CD4-positive, alpha-beta T cell treated with Interleukin-17A for 4 hours (primary cell): ENCODE measurements at places on chromosomes 12 and 14.
A peak's percentile ranks its signal among the peaks of the same experiment; 100 is the strongest.

DNA sequence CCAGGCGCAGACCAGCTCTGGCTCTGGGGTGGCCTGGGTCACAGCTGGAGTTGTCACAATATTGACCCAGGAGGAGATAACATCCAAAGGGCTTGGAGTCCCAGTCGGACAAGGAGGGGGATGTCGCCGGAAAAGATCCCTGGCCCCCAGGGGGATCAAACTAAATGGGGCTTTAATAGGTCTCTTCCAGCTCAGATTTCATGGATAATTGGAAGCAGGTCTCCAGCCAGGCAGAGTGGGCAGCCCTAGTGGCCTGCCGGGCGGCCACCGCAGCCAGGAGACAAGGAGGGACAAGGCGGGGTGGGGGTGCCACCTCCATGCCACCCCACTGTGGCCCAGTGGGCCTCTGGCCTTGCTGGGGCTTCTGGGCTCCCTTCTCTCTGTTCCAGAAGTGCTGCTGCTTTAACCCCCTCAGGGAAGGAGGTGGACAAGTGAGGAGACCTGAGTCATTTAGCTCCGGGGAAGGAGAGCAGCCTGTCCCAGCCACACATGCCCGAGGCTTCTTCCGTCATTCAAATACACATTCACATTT is 23.1 kb upstream of the PGF start:
- DNase-seq: no peak

- DNase-seq: peak; percentile 17
Observed at GRCh38 chr12:123936956-123937706, 35.5 kb downstream of the CCDC92 start.

DNA sequence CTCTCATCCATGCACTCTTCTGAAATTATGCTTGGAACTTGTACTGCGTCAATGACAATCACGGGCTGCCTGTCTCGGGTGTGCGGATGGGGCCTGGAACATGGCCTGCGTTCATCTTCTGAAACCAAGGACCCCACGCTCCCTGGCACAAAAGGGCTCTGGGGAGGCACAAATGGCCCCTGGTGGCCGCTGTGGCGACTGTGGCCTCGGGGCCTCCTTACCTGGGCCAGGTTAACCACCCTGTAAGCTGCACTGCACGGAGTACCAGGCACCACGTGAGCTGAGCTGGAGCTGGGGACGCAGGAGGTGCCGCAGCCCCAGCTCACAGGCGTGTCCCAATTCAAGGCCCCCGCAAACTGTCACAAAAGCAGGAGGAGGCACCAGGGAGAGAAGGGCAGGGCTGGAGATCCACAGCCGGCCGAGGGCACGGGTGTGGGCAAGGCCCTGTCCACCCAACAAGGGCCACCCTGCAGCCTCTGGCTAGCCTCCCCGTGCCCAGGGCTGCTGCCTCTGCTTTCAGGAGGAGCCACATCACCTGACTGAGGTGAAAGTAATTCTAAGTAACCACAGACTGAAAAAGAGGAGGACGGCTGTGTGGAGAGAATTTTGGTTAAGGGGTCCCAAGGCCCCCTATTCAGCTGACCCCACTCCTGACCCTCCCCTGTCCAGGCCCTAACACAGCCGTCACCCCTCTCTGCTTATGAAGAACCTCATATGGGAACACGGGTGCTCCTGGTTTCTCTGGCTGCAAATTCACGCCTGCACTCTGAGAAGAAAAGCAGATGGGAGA is 61.1 kb upstream of the GALNT9 start:
- DNase-seq: no peak

- DNase-seq: no peak
Observed at GRCh38 chr12:19922717-19923116, 445.6 kb upstream of the PDE3A start.

- DNase-seq: no peak
Observed at GRCh38 chr12:62714774-62715721, 219.9 kb downstream of the PPM1H start.

- DNase-seq: peak; percentile 65
Observed at GRCh38 chr14:21087294-21088091, 11.0 kb downstream of the ZNF219 start.

- DNase-seq: no peak
Observed at GRCh38 chr12:67595365-67595764, 53.2 kb upstream of the DYRK2 start.

- no peak for DNase-seq
Observed at GRCh38 chr14:76329951-76330350, 46.0 kb upstream of the ESRRB start.

- no peak for DNase-seq
Observed at GRCh38 chr12:3646561-3647241, 106.2 kb downstream of the CRACR2A start.

- no peak for DNase-seq
Observed at GRCh38 chr12:14367040-14367661, 1.7 kb downstream of the ATF7IP start.

DNA sequence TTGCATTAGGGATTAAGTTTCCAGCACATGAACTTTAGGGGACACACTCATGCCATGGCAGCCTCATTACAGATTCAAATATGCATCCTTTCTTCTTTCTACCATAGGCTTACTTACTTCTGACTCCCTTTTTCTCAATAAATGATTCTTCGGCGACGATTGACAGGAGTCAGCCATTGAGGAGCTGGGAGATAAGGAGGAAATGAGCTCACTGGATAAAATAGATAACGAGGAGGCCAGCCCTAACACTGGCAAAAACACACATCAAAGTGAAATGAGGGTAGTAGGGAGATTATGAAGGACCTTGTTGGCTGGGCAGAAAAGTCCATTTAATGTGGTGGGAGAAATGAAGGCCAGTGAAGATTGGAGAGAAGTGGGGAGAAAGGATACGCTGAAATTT is 172.2 kb downstream of the SLC41A2 start:
- no peak for DNase-seq

- no peak for DNase-seq
Observed at GRCh38 chr12:128802756-128803155, 21.0 kb downstream of the SLC15A4 start.

GRCh38 chr12:106282457-106283097 is 20.0 kb upstream of the TCP11L2 start:
- peak; percentile 69 for DNase-seq

DNA sequence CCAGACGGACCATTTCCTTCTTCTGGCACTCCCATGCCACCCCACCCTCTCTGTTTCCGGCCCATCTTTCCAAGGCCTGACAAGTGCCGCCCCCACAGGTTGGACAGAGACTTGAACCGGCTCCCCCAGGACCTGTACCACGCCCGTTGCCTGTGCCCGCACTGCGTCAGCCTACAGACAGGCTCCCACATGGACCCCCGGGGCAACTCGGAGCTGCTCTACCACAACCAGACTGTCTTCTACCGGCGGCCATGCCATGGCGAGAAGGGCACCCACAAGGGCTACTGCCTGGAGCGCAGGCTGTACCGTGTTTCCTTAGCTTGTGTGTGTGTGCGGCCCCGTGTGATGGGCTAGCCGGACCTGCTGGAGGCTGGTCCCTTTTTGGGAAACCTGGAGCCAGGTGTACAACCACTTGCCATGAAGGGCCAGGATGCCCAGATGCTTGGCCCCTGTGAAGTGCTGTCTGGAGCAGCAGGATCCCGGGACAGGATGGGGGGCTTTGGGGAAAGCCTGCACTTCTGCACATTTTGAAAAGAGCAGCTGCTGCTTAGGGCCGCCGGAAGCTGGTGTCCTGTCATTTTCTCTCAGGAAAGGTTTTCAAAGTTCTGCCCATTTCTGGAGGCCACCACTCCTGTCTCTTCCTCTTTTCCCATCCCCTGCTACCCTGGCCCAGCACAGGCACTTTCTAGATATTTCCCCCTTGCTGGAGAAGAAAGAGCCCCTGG is 1.2 kb upstream of the CMTM5 start:
- DNase-seq: no peak

- no peak for DNase-seq
Observed at GRCh38 chr14:99467336-99468078, 13.2 kb downstream of the SETD3 start.

DNA sequence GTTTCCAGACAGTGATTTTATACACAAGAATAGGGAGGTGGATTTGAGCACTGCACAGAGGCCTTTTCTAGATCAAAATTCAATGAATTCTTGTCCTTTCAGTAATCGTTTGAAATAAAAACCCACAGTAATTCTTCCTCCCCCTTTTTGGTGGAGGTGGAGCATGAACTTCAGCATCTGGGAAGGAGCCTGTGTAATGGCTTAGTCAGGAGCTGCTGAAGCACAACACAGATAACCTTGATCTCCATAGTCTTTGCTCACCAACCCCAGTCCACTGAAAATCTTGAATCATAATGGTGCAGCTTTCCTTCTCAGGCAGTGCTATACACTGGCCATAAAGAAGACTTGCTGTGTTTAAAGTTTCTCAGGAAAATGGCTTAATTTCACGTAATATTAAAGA is 6.4 kb upstream of the TBPL2 start:
- DNase-seq: no peak

DNA sequence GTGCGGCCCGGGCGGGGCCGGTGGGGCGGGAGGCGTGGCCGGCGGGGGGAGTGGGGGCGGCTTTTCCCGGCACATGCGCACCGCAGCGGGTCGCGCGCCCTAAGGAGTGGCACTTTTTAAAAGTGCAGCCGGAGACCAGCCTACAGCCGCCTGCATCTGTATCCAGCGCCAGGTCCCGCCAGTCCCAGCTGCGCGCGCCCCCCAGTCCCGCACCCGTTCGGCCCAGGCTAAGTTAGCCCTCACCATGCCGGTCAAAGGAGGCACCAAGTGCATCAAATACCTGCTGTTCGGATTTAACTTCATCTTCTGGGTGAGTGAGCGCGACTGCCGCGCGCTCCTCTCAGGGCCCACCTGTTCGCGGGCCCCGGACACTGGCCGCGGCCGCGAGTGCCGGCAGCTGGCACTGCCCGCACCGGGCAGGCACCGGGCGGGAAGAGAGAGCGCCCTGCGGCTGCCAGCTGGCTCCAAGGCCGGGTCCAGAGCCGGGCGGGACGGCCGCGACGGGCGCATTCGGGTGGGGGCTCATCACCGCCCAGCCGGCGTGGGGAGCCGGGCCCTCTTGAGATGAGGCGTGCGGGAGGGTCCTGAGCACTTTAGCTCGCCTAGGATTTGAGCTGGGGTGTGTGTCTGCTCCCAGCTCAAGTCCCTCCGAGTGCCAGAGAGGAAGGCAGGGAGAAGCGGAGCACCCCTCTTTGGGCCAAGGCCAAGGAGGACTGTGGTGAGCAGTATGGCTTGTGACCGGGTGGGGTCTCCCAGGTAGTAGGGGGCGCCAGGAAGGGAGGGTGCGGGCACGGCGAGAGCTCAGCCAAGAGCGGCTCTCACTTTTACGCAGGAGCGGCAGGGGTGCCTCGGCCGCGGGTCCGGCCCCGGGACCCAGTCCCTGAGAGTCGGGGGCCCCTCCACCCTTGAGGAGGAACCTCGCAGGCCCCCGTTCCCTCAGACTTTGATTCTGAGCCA is at the start of gene CD9:
CD9 (plus strand) TSS at position 145 of the 957 bp plus-strand sequence; CDS start at position 245, 100 bp downstream.
- DNase-seq: peak; percentile 52

- DNase-seq: no peak
Observed at GRCh38 chr14:104792101-104792884, 3.3 kb downstream of the AKT1 start.

- DNase-seq: no peak
Observed at GRCh38 chr12:101920906-101921305, 43.5 kb downstream of the DRAM1 start.

DNA sequence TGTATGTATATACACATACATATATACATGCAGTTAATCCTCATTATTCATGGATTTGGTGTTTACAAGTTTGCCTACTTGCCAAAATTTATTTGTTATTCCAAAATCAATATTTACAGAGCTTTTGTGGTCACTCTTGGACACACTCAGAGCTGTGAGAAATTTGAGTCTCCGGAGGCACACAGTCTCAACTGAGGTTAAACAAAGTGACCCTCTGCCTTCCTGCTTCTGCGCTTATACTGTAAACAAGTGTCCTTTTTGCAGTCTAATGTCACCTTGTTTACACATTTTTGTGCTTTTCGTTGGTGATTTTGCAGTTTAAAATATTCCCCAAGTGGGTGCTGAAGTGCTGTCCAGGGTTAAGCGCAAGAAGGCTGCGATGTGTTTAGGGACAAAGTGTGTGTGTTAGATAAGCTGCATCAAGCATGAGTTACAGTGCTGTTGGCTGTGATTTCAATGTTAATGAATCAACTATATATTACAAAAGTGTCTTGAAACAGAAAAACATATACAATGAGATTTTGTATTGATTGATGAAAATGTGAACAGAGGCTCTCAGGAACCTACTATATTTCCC is 13.1 kb upstream of the LTA4H start:
- DNase-seq: no peak

- DNase-seq: no peak
Observed at GRCh38 chr12:16719713-16720416, 113.9 kb upstream of the LMO3 start.

DNA sequence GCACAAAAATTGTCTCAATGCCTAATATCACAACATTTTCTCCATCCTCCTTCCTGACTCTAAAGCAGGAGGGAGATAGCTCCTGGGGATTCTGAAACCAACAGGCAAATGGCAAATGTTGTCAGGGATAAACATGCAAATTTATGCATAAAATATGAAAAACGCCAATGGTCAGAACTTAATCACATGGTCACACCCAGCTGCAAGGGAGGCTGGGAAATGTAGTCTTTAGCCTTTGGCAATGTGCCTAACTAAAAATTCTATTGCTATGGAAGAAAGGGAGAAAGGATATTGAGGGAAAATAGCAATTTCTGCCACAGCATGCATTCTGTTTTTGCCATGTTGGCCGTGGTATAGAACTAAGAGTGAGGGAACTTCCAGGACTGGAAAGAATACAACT is 11.7 kb upstream of the OASL start:
- no peak for DNase-seq

- DNase-seq: no peak
Observed at GRCh38 chr12:107449891-107450290, 235.7 kb upstream of the PWP1 start.

- no peak for DNase-seq
Observed at GRCh38 chr14:78605025-78605762, 435.0 kb downstream of the NRXN3 start.

GRCh38 chr14:88129306-88130056 is 124.5 kb downstream of the GPR65 start:
- DNase-seq: no peak

- DNase-seq: no peak
Observed at GRCh38 chr14:32826404-32827082, 112.1 kb upstream of the NPAS3 start.

GRCh38 chr12:108112832-108113556 is 16.1 kb upstream of the WSCD2 start:
- DNase-seq: no peak

DNA sequence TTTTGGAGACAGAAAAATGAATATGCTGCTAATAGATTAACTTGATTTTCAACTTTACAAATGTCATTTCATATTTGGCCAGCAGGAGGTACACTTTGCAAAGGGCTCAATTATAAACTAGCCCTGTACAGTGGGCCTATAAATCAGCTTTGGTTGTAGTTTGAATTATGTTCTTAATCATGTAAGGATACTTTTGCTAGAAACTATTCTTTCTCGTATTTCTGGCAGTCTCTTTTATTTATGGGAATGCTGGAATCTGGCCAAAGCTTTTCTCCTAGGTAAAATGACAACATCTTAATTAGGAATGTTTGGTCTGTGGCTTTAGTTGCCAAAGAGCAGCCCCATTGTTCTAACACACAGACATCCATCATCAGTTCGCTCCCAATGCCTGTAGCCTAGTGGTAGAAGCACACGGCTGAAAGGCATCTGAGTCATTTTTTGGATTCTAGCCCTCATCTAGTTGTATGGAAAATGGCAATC is 1322.3 kb upstream of the SEL1L start:
- DNase-seq: no peak
